ENCODE measurements at places on chromosomes 4 and X.

GRCh38 chr4:35739308-35739707 lies 505.0 kb downstream of the ARAP2 start:
- DNase-seq, result no peak

DNA sequence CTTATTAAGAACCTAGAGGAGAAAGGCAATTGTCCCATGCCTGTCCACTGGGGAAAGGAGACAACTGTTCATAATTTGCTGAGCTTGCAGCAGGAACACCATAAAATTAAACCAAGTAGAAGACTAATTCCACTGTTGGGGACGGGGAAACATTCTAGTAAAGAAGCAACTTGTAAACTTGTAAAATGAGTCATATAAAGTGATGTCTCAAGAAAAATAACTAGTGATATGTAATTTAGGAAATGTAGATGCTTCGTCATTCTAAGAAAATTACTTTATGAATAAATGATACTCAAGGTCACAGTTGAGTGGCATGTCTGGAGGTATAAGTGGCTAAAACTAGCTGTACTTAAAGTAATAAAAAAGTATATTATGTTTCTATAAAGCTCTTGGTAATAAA lies 121.2 kb upstream of the MID1 start:
- no peak for DNase-seq

DNA sequence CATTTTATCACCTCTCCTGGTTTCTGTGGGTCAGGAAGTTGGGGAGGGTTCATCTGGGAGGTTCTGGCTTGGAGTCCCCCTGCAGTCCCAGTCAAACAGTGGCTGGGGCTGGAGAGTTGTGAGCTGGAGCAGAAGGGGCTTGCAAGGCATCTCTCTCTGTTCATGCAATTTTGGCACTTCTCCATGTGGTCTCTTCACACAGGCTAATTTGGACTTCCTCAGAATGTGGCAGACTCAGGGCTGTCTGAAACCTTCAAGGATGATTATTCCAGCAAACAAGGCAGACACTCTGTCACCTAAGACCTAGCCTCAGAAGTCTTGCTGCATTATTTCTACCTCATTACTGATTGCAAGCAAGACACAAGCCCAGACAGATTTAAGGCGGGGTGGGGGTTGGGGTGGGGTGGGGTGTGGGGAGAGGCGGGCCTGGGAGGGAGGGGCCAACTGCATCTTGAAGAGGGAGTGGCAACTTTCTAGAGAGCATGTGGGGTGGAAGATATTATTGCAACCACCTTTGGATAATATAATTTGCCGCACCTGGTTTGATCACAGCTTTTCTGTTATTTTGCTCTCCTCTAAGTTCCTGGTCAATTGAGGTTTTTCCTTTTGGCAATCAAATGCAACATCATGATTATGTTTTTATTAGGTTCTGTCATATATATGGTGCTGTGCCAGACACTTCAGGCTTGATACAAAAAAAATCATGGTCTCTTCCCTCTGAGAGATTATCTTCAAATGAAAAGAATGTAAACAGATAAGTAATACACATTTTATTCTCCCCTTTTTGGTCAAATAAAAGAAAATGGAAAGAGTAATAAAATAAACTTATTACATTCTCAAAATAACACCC lies 799.5 kb downstream of the RPA4 start:
- DNase-seq, result no peak

- no peak for DNase-seq
Measured at GRCh38 chr4:860561-860960, 34.6 kb upstream of the CPLX1 start.

DNA sequence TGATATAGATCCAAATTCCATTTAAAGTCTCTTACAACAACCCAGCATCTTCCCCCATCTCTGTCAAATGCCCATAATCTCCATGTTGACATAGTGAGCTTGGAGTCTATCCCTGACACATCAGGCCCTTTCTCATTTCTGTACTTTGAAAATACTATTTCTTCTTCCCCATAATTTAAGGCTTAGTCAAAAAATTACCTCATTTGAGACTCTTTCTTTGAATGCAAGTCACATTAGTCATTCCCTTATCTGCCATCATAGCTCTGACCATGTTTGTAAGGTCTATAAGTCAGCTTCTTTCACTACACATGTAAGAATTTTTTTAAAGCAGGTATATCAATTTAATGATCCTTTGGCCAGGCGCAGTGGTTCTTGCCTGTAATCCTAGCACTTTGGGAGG lies 99.9 kb downstream of the DDX60 start:
- no peak for DNase-seq

DNA sequence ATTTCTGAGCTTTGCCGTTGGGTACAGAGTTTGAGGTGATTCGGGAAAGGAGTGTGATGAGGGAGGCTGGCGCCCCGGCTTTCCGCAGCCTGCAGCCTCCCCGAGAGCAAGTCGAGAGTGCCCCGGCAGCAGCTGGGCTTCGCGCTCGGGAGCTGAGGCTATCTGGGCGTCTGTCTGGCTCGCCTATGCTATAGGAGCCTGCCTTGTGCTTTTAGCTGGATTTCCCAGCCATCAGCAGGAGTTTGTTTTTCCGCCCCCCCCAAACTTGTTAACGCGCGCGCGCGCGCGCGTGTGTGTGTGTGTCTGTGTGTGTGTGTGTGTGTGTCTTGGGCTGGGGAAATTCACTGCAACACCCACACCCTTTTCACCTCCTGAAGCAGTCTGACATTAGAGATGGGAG lies 765 bp upstream of the DGKK start:
- no peak for DNase-seq

GRCh38 chr4:156085100-156085499 lies 131.4 kb upstream of the CTSO start:
- DNase-seq, result no peak

DNA sequence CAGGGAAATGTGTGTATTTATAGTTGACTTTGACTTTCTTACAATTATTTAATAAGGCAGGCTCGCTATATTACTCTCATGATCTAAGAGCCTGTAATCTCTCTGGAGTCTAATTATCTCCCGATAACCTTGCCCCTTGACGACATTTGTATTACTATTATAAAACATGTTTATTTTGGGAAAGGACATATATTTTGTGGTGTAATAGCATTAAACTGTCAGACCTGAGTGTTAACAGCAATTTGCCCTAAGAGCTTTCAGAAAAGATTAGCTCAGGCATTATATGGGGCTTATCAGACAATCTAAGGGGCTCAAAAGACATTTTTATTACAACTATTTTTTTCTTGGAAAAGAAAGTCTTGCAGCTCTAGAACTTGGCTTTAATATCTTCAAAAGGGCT lies 427.9 kb upstream of the SLIT2 start:
- DNase-seq, result no peak

DNA sequence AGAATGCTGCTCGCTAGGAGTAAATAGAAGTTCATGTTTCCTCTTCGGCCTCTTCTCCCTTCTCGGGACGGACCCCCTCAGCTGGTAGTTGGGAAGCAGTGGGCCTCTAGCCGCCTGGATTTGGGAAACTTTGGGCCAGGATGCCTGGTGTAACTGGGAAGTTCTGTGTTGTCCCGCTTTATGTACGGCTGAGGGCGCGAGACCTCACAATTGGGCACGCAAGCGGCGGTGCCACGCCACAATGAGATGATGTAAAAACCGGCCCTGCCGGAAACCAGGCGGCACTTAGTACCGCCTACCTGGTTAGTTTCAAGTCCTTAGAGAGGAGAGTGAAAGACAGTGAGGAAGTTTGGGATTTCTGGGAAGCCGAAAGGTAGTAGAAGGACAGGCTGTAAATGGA lies at the start of gene CT83:
TSS of gene CT83 (minus strand) at position 155 of the 400 bp plus-strand sequence. CDS start at position 35, 120 bp downstream.
- no peak for DNase-seq

DNA sequence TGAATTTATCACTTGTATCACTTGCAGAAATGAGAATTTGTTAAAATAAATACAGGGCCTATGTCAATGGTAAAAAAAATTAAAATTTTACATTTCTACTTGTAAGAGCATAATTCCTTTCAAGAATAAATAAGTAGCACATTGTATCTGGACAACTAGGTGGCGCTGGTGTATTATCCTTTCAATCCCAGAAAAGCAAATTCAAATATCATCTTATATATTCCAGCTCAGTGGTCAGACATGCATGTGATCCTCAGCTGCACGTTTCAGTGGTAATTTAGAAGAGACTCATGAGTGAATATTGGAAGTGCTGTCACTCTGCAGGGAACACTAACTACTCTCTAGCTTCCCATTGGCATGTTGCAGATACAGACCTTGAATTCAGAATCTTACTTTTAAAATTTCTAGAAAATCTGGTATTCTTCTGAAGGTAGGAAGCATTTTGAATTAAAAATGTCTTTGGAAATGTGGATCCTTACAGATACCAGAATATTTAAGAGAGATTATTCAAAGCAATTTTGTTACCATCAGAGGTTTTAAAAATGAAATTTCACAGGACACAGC lies 1414.7 kb upstream of the TENM3 start:
- no peak for DNase-seq

- DNase-seq, result no peak
Measured at GRCh38 chr4:37232315-37232714, 12.2 kb upstream of the NWD2 start.

GRCh38 chrX:129772796-129773431 lies 6.8 kb upstream of the SASH3 start:
- DNase-seq, result no peak

DNA sequence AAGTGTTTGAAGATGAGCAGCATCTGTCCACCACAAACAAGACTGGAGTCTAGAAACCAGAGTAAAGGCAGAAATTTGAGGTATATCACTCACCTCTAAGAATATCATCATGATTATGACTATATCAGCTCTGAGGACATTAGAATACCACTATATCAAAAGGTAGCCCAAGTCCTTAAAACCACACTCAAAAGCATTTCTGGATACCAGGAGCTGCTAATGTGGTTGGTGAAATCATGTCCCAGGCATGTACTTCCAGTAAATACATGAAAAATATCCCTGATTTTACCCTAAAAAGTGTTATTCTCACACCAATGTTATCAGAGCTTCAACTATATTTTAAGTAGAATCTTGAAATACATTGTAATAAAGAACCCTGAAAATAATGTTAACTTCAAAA lies 136.3 kb upstream of the SMAD1 start:
- DNase-seq, result no peak

- DNase-seq, result no peak
Measured at GRCh38 chr4:109967798-109968520, 55.3 kb downstream of the EGF start.

- no peak for DNase-seq
Measured at GRCh38 chrX:9308426-9308825, 156.4 kb upstream of the TBL1X start.

- no peak for DNase-seq
Measured at GRCh38 chr4:135283934-135284333, 1082.3 kb upstream of the PABPC4L start.

GRCh38 chr4:75561789-75562188 lies 5.9 kb downstream of the ODAPH start:
- no peak for DNase-seq

Data from activated T-cell treated with anti-CD3 and anti-CD28 coated beads for 48 hours (primary cell).